Activated naive CD4-positive, alpha-beta T cell treated with Interleukin-2 at 50 U/mL for 16 hours (primary cell): ENCODE measurements at places on chromosomes 7 and 10.

DNA sequence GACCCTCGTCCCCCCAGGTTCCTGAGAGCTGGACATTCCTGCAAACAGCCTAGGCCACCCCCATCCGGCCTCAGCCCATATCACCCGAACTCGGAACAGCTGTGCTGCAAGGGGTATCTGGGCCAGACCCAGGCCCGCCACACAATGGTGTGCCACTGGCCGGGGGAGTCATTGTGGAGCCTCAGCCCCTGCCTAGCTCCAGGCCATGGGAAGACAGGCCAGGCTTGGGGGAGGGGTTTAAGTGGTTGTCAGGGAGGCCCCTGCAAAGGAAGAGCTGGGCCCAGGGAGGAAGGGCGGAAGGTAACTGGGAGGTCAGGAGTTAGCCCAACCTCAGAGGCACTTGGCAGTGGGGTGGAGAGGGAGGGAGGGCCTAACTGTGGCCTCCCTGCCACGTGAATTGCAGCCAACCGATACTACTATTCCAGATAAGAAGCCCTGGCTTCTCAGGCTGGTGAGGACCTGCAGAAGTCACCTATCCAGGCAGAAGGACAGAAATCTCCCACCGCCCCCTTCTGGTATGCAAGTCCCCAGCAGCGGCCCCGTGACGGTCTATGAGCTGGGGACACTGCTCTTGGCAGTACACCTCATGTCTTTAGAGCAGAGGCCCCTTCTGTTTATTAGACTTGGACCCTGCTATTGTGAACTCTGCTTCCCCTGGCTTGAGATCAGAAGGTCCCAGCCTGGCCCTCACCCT is 26.8 kb downstream of the VSIR start:
- no peak for DNase-seq

GRCh38 chr7:1758028-1758858 is 88.2 kb downstream of the ELFN1 start:
- no peak for DNase-seq

DNA sequence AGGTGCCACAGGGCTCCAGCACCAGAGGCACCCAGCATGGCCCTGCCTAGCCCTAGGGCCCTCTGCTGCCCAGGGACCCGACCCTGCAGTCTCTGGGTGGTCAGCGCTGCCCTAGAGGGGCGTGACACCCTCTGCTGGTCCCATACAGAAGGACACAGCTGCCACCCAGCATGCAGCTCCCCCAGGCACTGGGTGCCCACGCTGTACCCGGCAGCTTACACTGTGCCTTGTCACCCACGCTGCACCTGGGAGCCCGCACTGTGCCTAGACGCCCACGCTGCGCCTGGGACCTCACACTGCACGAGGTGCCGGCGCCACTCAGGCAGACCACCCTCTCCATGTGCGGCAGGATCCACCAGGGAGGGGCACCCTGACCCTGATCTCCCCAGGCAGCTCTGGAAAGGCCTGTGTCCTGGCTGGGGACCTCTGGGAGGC is 55.2 kb downstream of the PWWP2B start:
- peak; percentile 32 for DNase-seq

DNA sequence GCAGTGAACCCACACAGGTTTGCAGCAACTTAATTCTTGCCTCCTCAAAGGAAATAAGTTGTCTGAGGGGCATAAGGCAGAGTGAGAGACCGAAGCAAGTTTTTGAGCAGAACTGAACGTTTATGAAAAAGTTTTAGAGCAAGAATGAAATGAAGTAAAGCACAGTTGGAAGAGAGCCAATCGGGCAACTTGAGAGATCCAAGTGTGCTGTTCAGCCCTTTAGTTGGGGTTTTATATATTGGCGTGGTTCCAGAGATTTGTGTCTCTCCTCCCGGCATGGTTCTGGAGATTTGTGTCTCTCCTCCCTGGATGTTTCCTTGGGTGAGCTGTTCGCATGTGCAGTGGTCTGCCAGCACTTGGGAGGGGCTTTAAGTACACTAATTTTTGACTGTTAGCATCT is 141.4 kb upstream of the DGKB start:
- no peak for DNase-seq

GRCh38 chr7:155532792-155533119 is 13.6 kb downstream of the CNPY1 start:
- DNase-seq, result no peak

DNA sequence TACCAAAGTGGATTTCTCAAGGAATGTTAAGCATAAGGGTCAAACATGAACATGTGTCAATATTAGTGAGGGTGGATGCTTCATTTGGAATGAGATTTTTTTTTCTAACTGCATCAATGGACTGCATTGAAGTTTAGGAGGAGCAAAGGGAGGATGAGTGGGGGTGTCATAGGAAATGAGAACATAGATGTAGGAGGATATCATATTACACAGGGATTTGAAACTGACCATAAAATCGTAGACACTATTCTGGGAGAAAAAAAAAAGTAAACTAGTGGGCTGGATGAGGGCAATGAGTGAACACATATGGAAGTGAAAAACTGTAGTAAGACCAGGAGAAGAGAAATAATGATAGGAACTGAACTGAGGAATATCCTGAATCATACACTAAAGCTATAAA is 109.4 kb downstream of the SEMA3A start:
- DNase-seq, result no peak

DNA sequence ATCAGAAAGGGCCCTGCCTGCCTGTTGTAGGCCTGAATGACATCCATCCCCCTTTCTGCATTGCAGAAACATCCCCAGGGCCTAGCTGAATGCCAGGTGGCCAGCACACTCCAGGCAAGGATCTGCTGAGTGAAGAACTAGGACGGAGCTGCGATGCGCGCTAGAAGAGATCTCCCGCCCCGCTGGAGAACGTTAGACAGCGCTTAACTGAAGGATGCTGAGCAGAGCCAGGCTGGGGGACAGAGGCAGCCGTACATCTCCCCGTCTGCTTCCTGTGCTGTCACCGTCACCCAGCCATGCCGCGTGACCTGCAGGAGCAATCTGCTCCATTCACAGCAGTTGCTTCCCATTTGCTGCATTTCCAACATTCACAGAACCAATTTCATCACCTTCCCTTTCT is 73.3 kb downstream of the FAM53B start:
- no peak for DNase-seq

GRCh38 chr7:117784315-117784714 is 88.9 kb downstream of the CTTNBP2 start:
- DNase-seq, result no peak

DNA sequence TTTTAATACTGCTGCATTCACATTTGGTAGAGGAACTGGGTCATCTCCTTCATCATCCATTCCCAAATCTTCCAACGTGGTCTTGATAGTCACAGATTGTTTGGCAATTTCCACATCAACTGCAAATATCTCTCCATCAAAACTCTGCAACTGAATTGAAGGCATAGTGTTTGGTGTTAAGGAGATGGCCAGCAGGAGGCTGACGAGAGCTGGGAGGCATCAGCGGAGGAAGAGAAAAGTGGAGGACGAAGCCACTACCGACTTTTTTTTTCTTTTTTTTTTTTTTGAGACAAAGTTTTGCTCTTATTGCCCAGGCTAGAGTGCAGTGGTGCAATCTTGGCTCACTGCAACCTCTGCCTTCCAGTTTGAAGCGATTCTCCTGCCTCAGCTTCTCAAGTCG is 205.0 kb upstream of the KCTD7 start:
- no peak for DNase-seq

DNA sequence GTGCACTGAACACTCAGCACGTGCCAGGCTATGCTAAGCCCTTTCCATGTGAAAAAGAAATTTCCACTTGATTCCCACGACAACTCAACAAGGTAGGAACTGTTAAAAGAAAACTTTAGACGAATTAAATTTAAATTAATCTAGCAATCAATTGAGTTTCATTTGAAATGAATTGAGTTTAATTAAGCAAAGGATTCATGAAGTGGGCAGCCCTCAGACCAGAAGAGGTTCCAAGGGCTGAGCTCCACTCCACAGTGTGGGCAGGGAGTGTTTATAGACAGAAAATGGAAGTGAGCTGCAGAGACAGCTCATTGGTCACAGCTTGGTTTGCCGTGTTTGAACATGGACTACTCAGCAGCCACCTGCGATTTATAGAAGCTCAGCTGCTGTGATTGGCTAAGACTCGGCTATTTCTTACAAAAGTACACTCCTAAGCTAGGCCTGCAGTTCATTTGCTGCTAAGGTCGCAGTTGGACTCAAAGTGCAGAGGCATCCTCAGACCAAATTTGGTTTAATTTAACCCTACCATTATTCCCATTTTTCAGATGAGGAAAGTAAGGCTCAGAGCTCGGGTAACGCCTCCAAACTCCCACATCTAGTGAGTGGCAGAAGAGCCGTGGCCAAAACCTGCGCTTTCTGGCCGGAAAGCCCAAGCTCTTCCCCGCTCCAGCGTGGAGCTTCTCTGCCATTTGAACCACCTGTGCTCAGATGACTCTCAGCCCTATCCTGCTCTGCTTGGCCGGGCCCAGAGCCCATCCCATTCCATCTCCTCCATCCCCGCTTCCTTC is 24.9 kb downstream of the CALML3 start:
- DNase-seq, result no peak

DNA sequence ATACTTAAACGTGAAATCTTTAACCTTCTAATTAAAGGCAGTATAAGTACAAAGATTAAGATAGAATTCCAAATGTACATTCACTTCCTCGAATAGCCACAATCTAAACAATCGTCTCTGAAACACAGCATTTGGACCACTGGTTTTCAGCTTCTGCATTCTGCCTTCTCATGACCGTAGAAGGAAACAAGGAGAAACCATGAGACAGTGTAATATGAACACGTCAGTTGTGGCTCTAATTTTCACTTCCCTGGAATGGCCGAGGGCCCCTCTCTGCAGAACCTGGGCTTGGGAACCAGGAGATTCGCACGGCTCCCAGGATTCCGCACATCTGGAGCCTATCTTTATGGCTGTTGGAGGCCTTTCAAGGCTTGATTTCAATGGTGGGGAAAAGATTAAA is 189.3 kb downstream of the KLF6 start:
- DNase-seq, result no peak

- DNase-seq, result no peak
Measured at GRCh38 chr10:114103284-114103683, 59.6 kb downstream of the ADRB1 start.

GRCh38 chr7:2612445-2613097 is 19.2 kb upstream of the TTYH3 start:
- no peak for DNase-seq

DNA sequence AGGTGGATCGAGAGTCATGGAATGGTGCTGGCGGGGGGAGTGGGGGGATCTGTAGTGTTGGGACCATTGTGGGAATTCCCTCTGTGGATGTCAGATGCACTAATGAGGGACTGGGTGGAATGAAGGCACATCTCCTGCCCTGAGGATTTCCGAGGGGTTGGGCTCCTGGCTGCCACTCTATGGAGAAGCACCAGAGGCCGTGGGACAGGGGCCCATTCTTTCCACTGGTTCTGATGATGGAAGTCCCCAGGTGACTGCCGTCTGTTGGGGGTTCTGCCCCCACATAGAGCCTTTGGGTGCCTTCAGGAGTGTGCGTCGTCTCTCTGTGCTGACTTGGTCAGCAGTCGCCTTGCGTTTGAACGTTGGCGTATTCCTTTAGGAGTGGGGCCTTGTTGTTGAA is 202.9 kb downstream of the GLRX3 start:
- no peak for DNase-seq
